ENCODE measurements at places on chromosomes 6 and 20. TPM values are rescaled to one million over a fixed set of nuclear protein-coding genes. Genes with fewer than 3 reads are reported as not detected.

The NCOA7 gene
- polyA plus RNA-seq = 29.4 TPM

DNA sequence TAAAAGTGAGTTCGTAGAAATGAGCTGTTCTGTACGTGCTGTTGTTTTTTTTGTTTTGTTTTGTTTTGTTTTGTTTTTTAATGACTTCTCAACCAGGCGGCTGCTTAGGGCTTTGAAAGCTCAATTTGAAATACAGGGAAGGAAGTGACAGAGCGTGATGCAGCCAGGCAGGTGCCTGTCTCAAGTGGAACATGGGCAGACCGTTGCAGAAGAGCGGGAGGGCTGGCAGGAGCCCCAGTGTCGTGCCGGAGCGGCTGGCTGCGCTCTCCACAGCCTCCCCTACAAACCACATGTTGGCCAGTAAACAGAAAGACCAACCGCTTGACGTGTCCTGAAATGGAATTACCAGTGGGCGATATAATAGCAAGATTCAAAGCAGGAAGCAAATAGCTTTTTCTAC is 164.9 kb upstream of the RREB1 start:
- no peak for DNase-seq

GRCh38 chr6:29834564-29835436 is 7.2 kb downstream of the HLA-G start:
- no peak for DNase-seq

The KCNK15 gene
- polyA plus RNA-seq = 0.67 TPM

The HINT3 gene
- polyA plus RNA-seq = 25.5 TPM

The ID4 gene
- polyA plus RNA-seq = 50.2 TPM

The TNF gene
- polyA plus RNA-seq = 0.29 TPM

GRCh38 chr20:17155401-17155800 is 71.4 kb upstream of the PCSK2 start:
- no peak for DNase-seq

The C6orf47 gene
- 29.7 TPM for polyA plus RNA-seq

The FLOT1 gene
- 298 TPM for polyA plus RNA-seq

GRCh38 chr20:24470746-24471582 is 1.5 kb downstream of the SYNDIG1 start:
- no peak for DNase-seq

The NKAPL gene
- 4.4 TPM for polyA plus RNA-seq

All from urinary bladder (tissue), 4 donors.